ENCODE measurements at places on chromosomes 7 and 10.

- no peak for DNase-seq
These were observed 19.5 kb downstream of the DNAJB9 start for GRCh38 chr7:108589199-108589598.

DNA sequence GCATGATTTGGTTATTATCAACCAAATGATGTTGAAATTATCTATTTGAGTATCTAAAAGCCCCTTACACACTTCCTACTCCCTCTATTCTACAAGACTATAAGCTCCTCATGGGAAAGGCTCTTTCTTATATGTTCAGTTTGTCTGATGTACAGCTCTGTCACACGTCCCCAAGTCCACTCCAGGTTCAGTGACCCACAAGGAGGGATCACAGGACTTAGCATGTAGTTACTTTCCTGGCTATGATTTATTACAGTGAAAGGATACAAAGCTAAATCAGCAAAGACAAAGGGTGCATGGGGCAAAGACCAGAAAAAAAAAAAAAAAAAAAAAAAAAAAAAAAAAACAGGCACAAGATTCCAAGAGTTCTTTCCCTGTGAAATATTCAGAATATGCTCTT lies 125.6 kb upstream of the TMEM106B start:
- DNase-seq: no peak

- no peak for DNase-seq
These were observed 32.0 kb upstream of the CRTAC1 start for GRCh38 chr10:98062424-98062823.

DNA sequence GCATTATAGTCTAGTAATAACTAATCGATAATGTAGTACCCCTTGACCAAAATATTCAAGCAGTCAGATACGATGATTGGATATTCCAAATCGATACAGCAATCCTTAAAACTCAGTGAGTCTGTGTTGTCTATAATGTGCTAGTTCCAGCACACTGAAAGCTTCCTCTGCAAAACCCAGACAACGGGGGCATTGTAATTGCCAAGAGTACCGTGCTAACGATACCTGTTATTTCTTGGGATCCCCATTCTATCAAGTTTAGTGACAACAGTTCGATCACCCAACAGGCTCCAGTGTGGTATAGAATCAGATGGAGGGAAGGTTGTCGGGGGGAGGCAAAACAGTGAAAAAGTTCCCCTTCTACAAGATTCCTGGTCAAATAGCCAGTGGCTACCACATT lies 865 bp downstream of the ZNF438 start:
- DNase-seq: no peak

- no peak for DNase-seq
These were observed 109.0 kb downstream of the SDHAF3 start for GRCh38 chr7:97226541-97226940.
